ENCODE measurements at places on chromosomes 11 and 22. TPM values are rescaled to one million over a fixed set of nuclear protein-coding genes. Genes with fewer than 3 reads are reported as not detected.
A peak's percentile ranks its signal among the peaks of the same experiment; 100 is the strongest.

DNA sequence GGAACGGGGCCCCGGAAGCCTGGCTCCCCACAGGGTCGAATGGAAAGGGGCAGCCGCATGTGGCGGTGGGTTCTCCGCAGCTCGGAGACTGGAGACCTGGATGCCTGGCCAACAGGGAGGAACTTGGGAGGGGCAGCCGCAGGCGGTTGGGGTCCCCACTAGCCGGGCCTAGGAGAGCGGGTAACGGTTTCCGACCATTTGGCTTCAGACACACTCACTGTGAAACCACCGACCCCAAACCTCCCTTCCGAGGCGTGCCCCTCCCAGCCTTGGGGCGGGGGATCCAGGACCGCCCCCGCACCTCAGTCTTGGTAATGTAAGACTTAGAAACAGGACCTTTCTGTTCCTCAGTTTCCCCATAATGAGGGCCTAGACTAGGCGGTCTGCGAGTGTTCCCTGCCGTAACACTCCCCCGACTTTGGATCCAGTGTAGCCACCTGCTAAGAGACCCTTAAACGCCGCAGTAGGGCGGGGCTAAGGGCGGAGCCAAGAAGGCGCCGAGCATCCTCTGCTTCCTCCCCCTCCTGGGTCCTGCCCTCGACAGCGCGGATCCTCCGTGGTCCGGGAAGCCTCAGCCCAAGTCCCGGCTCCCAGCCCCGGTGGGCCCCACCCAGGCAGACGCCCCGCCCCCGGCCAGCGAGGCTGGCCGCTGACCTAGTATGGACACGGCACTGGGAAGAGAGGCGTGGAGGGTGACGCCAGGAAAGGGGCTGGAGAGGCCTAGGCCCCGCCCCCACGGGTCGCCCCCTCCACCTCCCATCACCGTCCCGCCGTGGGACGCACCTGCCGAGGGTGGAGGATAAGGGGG lies 1.8 kb upstream of the RASGRP2 start:
- no peak overlapping the region for H3K27ac ChIP-seq
- H3K4me1 ChIP-seq: peaks cover 4% of the 10 kb centered on the region

Gene OR4C12
- total RNA-seq: not detected

- no peak overlapping the region for H3K27ac ChIP-seq
- H3K4me3 ChIP-seq: no peak overlapping the region
- H3K4me1 ChIP-seq: no peaks in the 10 kb centered on the region
These were observed 186.5 kb downstream of the DYNC2H1 start for GRCh38 chr11:103295704-103296103.

GRCh38 chr11:35740061-35740799 lies 77.7 kb downstream of the TRIM44 start:
- peaks cover 12% of the 10 kb centered on the region for H3K4me1 ChIP-seq
- H3K4me3 ChIP-seq: no peak overlapping the region
- no peaks in the 10 kb centered on the region for H3K27me3 ChIP-seq
- no peak for DNase-seq
- no peak overlapping the region for H3K27ac ChIP-seq
- H3K36me3 ChIP-seq: peaks cover 13% of the 10 kb centered on the region

DNA sequence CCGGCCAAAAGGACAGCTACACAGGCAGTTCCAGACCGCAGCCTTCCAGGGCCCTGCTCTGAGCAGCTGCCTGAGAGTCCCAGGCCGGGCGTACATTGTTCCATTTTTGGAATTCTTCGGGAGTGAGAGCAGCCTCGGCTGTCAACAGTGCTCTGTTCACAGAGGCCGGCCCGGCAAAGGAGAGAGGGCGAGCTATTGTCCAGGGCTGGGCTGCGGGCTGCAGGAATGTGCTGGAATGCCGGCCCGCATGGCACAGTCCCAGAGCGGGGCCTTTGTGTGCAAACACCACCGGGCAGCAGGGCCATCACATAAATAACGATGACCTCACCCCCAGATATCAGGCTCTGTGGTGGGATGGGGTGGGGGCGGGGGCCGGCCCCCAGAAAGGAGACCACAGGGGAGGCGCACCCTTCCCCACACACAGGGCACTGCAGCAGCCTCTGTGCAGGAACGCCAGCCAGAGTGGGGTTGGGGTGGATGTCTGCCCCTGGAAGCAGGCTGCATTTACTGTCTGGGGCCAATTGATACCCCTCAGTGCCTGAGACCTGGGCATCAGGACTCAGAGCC lies 15.8 kb downstream of the LINC01488 start:
- no peak for DNase-seq
- no peaks in the 10 kb centered on the region for H3K27me3 ChIP-seq
- H3K4me3 ChIP-seq: no peak overlapping the region
- peaks cover 1% of the 10 kb centered on the region for H3K4me1 ChIP-seq

Gene P4HA3
- not detected for total RNA-seq

GRCh38 chr11:16111690-16112089 lies 244.7 kb downstream of the SOX6 start:
- peaks cover 5% of the 10 kb centered on the region for H3K4me1 ChIP-seq
- H3K36me3 ChIP-seq: no peaks in the 10 kb centered on the region
- no peak for DNase-seq
- no peaks in the 10 kb centered on the region for H3K27me3 ChIP-seq
- no peak overlapping the region for H3K4me3 ChIP-seq
- no peak overlapping the region for H3K27ac ChIP-seq

Gene PAFAH1B2
- total RNA-seq: 161 TPM

- H3K4me1 ChIP-seq: no peaks in the 10 kb centered on the region
- H3K4me3 ChIP-seq: no peak overlapping the region
These were observed 18.4 kb downstream of the RPUSD4 start for GRCh38 chr11:126193038-126193478.

DNA sequence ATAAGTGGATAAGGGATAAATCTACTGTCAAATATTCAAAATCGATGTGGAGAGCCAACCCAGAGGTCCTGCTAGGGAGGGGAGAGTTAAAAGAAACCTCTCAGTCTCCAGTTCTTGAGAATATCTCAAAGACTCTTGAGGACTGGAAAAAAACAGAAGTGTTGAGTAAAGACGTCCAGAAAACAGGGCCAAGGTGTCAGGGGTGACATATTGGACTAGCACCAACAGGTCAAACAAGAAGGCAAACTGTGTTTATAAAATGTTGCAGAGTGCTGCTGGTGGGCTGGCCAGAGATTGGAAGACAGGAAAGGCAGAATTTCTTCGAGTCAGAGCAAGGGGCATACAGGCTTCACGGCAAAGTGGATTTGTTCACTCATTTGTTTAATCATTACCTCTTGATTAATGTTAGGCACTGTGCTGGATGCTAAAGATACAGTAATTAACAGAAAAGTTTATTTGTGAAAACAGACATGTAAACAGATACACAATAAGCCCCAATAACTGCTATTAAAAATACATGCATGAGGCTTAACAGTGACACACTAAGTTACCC lies 33.7 kb upstream of the SMPD1 start:
- H3K27ac ChIP-seq: no peak overlapping the region
- H3K4me1 ChIP-seq: peaks cover 13% of the 10 kb centered on the region
- no peak overlapping the region for H3K4me3 ChIP-seq
- no peak for DNase-seq
- H3K36me3 ChIP-seq: no peaks in the 10 kb centered on the region

GRCh38 chr11:130202009-130202817 lies 42.6 kb downstream of the ST14 start:
- peaks cover under 1% of the 10 kb centered on the region for H3K4me1 ChIP-seq

Gene SVIP
- total RNA-seq: 255 TPM

DNA sequence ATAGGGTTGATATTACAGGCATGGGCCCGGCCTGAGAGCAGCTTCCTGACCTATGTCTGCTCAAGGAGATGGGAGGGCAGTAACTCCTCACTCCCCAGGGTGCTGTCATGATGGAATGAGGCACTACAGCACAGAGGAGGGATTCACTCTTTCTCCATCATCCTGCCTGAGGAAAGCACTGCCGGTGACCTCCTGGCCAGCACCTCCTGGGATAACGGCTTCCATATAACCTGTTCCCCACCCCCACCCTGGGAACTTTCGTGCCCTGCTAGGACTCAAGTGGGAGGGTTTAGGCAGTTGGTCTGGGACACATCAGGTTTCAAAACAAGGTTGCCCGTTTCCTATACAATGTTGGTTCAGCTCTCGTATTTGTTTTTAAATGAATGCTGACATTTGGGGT lies 42.7 kb upstream of the MN1 start:
- peaks cover 5% of the 10 kb centered on the region for H3K36me3 ChIP-seq
- H3K4me1 ChIP-seq: peaks cover 4% of the 10 kb centered on the region
- H3K4me3 ChIP-seq: no peak overlapping the region
- peaks cover 2% of the 10 kb centered on the region for H3K27me3 ChIP-seq
- no peak for DNase-seq

DNA sequence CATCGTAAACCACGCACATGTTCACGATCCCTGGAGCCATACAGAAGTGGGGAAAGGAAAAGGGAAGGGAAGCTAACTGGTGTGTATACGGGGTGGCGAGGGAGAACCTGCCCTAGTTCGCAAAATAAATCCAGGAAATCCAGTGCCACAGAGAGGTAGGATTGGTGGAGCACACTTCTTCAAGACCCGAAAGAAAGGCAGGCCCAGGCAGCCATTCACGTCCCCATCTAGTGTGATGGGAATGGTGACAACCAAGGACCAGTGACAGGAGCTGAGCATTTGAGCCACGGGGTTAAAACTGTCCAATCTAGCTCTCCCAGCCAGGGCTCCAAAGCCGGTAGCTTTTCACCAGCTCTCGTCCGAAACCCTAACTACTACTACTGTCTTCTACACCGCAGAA lies 53.7 kb downstream of the IGSF9B start:
- no peak overlapping the region for H3K27ac ChIP-seq
- peaks cover 14% of the 10 kb centered on the region for H3K36me3 ChIP-seq
- H3K27me3 ChIP-seq: peaks cover 14% of the 10 kb centered on the region
- H3K4me1 ChIP-seq: peaks cover 3% of the 10 kb centered on the region
- no peak overlapping the region for H3K4me3 ChIP-seq

Gene BBOX1
- total RNA-seq: not detected

Gene BIRC3
- total RNA-seq: not detected

DNA sequence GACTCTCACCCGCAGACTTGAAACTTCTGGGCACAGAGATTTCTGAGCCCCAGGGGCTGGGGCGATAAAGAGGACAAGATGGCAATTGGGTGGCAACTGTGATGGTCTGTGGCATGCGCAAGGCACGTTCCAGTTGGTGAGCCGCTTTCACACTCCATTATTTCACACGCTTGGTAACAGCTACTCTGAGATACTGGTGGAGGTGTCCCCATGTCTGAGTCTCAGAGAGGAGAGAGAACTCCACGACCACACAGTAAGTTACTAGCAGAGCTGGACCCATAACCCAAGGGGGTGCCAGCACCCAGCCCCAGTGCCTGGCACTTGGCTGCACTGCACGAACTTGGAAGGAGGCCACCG lies 6.0 kb upstream of the KCNJ4 start:
- peaks cover 20% of the 10 kb centered on the region for H3K27me3 ChIP-seq
- peaks cover 12% of the 10 kb centered on the region for H3K4me1 ChIP-seq
- no peak overlapping the region for H3K4me3 ChIP-seq
- no peak overlapping the region for H3K27ac ChIP-seq
- no peak for DNase-seq

Gene PPP1CA
- 163 TPM for total RNA-seq

DNA sequence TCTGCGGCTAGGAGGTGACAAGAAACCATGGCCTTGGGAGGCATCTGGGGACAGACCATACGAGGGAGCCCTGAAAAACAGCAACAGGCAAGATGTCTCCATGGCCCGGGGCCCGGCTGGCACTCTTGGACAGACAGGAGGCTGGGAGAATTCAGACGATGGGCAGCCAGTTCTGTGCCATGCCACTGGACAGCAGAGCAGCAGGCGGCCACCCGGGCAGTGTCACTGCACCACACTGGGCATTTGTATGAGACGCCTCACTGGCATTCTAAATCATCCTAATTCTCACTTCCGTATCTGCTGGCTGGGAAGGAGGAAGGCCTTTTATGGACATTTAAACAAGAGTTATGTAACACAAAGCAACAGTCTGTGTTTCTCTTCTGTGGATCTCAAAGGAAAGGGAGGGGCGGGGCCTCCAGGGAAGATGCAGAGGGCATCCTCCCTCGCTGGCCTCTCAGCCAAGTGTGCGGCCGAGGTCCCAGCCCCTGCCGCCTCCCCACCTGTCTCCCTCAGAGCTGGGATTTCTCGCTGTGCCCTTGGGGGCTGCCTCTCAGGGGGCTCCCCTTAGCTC lies 350.3 kb downstream of the SHANK2 start:
- H3K27me3 ChIP-seq: peaks cover 2% of the 10 kb centered on the region
- DNase-seq: no peak
- H3K27ac ChIP-seq: no peak overlapping the region
- H3K4me1 ChIP-seq: no peaks in the 10 kb centered on the region
- H3K36me3 ChIP-seq: peaks cover 14% of the 10 kb centered on the region

Gene NAALADL1
- 1.6 TPM for total RNA-seq

DNA sequence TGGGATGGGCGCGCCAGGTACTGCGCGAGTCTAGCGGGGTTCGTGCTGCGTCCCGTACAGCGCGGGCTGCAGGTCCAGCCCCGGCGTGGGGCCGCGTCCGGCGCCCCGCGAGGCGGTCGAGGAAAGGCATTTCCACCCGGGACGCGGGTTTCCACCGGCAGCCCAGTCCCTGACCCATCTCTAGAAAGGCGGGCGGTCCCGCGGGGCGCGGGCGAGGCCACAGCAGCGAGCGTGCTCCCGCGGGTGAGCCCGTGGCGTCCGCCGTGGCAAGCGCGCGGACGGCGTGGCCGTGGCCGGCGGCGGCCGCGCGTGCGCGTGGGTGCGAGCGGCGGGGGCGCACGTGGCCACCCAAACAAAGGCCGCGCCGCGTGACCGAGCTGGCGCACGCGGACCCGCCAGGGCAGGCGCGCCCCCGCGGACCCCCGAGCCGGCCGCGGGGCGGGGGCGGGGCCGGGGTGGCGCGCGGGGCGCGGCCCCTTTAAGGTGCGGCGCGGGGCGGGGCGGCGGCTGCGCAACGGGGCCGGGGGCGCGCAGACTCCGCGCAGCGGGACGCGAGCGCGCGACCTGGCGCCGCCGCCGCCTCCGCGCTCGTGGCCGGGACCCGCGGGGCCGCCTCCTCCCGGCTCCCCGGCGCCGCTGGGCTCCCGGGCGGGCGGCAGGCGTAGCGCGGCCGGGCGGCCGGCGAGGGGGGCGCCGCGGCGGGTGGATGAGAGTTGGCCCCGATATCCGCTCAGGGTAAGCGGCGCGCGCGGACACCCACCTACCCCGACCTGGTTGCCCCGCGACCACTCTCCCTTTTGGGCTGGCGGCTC lies 39.3 kb upstream of the CELSR1 start:
- H3K27ac ChIP-seq: no peak overlapping the region
- peaks cover 17% of the 10 kb centered on the region for H3K27me3 ChIP-seq
- peak overlapping the region; percentile 78 for H3K4me3 ChIP-seq
- peaks cover 33% of the 10 kb centered on the region for H3K4me1 ChIP-seq

DNA sequence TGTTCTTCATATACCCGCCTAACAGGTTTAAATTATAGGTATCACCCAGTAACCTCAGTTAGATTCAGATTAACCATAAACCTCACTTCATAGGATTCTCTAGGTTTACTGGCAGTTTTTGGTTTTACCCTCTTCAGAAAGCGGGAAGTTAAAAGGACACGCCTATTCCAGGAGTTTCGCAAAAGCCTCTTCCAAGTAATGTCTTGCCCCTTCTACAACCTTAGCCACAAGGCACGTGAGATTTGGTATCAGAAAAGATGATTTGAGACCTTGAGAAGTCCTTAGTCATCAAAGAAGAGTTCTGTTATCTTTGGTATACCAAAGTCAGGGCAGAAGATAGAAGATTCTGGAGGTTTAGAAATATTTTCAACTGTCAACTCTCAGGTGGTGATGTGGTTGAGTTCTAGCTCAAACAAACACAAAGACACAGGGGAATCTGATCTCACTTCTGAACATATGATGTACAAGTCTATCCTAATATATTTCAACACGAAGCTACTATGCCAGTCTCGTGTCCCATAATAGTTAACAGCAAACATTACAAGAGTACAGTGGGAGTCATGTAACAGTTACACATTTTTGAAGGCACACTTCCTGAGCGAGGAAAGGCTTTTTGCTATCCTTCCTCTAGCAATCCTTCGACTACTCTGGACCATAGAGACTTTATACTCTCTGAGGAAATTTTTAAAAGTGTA lies 103.5 kb downstream of the USP35 start:
- H3K4me1 ChIP-seq: peaks cover 24% of the 10 kb centered on the region
- H3K27me3 ChIP-seq: peaks cover 2% of the 10 kb centered on the region
- no peak for DNase-seq
- H3K36me3 ChIP-seq: peaks cover 19% of the 10 kb centered on the region

Gene F2
- 0.29 TPM for total RNA-seq

Gene DAGLA
- total RNA-seq: 9.6 TPM
